ENCODE measurements at places on chromosomes 11 and 22.

DNA sequence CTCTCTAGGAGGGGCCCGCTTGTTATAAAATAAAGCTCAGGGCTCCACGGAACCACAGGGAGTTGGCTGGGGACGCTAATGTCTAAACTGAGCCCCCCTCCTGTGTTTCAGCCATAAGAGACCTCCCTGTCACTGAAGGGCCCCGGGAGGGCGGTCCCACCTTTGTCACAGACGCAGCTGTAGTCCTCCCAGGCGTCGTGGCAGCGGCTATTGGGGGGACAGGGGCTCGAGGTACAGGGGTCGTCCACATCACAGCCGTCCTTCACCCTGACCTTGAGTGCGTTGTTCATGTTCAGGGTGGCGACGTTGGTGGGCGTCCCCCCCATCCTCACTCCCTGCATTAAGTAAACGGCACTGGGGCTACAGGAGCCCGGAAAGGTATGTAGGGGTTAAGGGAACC is 62.0 kb downstream of the TRMU start:
- DNase-seq: no peak

DNA sequence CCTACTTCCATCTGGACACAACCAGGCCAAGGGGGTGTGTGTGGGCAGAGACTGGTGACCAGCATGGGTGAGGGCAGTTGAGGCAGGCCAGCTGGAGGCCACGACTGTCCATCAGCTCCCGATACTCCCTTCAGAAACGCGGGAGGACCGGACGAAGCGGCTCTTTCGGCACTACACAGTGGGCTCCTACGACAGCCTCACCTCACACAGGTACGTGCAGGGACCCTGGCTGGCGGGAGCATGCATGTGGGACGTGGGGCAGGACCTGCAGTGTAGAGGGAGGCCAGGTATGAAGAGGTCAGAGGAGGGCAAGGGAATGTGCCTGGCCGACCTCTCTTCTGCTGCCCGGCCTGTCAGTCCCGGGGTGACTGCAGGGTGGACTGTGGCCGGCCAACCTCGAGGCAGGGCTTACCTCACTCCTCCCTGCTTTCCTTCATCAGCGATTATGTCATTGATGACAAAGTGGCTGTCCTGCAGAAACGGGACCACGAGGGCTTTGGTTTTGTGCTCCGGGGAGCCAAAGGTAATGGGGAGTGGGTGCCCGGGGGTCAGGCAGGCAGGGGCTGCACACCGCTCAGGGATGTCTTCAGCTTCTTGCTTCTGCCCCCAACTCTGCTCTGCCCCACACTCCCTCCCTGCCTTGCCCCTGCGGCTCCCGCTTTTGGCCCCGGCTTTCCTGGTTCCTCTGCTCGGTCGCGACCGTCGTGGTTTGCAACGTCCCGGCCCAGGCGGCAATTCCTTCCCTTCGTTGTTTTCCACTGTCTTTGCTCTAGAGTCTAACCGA is 31.3 kb downstream of the SHANK3 start:
- no peak for DNase-seq

DNA sequence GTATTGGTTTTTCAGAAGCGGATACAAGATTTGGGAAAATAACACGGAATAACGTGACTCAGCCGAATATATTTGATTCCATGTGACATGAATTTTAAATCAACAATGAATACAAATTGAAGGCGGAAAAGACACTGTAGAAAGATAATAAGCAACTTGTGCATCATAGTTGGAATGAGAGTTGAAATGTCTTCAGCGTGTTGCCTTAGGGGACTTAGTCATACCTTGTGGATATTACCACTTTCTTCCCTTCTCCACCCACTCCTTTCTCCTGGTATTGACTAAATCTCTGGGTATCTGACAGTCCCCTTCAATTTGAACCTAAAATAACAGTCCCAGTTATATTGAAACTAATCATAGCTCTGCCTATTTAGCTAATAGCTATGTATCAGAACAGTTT is 2373.1 kb upstream of the RAG2 start:
- DNase-seq: no peak

GRCh38 chr11:58471892-58472291 is 29.9 kb upstream of the OR5B12 start:
- no peak for DNase-seq

GRCh38 chr11:46386674-46387073 is 4.9 kb downstream of the CHRM4 start:
- DNase-seq: no peak

DNA sequence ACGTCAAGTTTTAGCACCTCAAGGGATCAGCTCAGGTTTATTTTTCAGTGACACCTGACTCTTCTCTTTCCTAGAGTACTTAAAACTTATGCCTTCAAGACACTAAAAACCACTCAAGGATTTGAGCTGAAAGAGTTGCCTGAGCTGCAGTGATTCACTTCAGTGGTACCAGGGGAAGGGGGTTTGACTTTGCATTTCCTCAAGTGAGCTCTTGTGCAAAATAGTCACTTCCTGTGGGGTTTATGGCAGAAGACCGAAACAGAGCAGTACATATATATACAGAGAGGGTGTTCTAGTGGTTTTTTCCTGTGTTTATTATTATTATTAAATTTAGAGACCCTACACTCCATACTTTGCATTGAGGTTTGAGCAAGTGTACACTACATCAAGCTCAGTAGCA is 60.7 kb downstream of the DBX1 start:
- DNase-seq: no peak

GRCh38 chr11:73191151-73191550 is 26.9 kb upstream of the P2RY2 start:
- DNase-seq: no peak
